Esophagus mucosa (tissue), 1 donor: ENCODE measurements at places on chromosomes 4 and X. TPM values are rescaled to one million over a fixed set of nuclear protein-coding genes. Genes with fewer than 3 reads are reported as not detected.

GRCh38 chrX:134733591-134733990 is 75.3 kb upstream of the PLAC1 start:
- ATAC-seq = no peak

GRCh38 chr4:4391866-4392265 is 5.0 kb downstream of the NSG1 start:
- ATAC-seq = no peak

DNA sequence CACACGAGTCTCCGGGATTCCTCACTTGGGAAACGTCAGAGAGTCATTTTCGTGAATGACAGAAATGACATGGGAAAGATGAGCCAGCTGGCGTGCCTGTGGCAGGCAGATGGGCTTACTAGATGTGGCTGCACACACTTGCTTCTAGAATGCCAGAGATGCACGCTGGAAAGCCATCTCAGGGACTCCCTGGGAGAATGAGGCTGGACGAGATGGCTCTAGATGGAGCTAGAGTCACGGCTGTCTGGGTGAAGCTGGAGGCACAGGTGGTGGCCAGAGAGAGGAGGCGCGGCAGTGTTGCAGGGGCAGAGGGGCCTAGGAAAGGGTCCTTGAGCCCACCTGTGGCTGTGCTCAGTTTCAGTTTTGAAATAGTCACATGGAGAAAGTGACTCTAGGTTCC is 26.0 kb downstream of the TKTL1 start:
- ATAC-seq = peak; percentile 22

Gene ADH1B
- 14.2 TPM for total RNA-seq

DNA sequence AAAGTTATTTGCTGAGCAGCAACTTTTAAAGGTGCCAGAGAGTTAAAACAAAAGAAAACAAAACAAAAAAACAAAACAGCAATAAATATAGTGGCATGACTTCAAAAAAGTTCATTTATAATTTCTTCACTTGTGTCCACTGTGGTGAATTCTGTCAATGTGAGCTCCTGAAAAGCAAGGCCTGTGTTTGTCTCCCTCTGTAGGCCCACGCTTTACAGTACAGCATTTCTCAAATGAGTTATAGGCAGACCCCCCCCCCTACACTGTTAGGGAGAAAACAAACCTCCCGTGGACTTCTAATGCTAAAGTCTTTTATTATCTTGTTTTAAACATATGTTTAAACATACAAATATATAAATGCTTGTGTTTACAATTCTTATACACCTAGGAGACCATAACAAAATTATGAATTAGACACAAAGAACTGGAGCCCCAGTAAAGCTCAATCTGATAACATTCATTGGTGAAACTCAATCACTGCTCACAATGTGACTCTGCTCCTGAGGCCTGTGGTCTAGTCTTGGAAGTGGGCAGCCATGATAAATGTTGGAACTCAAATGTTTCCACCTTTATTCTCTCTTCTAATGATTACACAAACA is 47.0 kb upstream of the SCOC start:
- ATAC-seq = peak; percentile 54

Gene EOLA2
- 19.6 TPM for total RNA-seq

GRCh38 chr4:34046580-34046979 is 2197.7 kb downstream of the ARAP2 start:
- ATAC-seq = no peak

Gene BEX2
- 5.2 TPM for total RNA-seq

Gene IQSEC2
- total RNA-seq = 10.6 TPM
